ENCODE measurements at places on chromosomes 11 and 22.
A peak's percentile ranks its signal among the peaks of the same experiment; 100 is the strongest.

- DNase-seq = no peak
Measured at GRCh38 chr11:71452199-71453036, 585 bp upstream of the NADSYN1 start.

- peak; percentile 93 for DNase-seq
Measured at GRCh38 chr11:74018331-74019005, 9.6 kb upstream of the UCP3 start.

- no peak for DNase-seq
Measured at GRCh38 chr11:62108017-62108750, 15.6 kb upstream of the INCENP start.

GRCh38 chr11:19493446-19494213 lies 219.0 kb upstream of the NAV2 start:
- no peak for DNase-seq

- DNase-seq = no peak
Measured at GRCh38 chr11:2091786-2092463, 47.3 kb downstream of the IGF2 start.

DNA sequence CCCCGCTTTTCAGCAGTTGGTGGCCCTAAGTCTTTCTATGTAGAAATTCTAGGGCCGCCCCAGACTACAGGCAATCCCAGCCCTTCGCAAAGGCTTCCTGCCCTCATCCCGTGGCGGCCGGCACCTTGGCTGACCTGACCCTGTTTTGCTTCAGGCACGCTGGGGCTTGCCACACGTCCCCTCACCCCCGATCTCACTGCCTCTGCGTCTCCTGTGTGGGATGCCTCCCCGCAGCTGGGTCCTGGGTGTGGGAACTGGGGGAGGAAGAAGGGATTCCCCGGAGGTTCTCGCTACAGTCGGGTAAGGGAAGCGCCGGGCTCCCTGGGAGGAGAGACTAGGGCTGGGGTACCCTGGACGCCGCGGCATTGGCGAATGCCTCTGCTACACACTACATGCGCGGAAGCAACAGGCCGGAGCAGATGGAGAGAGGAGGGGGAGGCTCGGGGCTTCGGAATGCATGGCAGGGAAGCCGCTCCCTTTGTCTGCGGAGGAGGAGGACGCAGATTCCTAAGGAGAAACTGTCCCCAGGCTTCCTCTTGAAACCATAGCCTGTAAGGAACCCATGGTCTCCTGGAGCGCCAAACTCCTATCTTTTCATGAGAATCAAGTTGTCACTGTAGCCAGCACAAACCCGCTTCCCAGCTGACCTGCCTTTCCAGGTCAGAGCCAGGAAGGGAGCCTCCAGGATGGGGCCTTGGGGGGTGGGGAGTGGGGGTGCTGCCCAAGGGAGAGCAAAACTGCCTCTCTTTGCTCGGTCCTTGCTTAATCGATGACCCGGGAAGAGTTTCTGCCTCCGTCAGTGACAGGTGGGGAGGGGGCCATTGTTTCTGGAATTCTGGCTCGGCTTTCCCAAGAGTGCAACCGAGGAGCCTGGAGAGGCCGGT lies 1.4 kb downstream of the DTX4 start:
- peak; percentile 54 for DNase-seq

GRCh38 chr22:19749876-19750275 lies 10.7 kb upstream of the TBX1 start:
- no peak for DNase-seq

- no peak for DNase-seq
Measured at GRCh38 chr22:40026641-40027040, 31.9 kb downstream of the FAM83F start.

DNA sequence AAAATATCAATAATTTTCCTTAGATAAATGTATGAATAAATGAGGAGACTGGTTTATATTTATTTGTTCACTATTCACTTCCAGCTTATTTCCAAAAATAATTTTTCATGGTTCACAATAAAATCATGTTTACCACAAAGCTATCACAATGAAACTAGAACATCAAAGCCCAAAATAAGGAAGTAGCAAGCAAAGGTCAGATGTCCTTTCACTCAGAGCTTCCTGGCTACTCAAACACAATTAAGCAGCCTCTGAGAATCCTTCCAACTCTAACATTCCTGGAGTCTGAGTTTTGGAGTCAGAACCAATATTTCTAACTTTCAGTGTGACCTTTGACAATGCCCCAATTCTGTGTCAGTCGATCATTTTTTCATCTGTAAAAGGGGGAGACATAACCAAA lies 527.0 kb downstream of the SOX6 start:
- no peak for DNase-seq

DNA sequence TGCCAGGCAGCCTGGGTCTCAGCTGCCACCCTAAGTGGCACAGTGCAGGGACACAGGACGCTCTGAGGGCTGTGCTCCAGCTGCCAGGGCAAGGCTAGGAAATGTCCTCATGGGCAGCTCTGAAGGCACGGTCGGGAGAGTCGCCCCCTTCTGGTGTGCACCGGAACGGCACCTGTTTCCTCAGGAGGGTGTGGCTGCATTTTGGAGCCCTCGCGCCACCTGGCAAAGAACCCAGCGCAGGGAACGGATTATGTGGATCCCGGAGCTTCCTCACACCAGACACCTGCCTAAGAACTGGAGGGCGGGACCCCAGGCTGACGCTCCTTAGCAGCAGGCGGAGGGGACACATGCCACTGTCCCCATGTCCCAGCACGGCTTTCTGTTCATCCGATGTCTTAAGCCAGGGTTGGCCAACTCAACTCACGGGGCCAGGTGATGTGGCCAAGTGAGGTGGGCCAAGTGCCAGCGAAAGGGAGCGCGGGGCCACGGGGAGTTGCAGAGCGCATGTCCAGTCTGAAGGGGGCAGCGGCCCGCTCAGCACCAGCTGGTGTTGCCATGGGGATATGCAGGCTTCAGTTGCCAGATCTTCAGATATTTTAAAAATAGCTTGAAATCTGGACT lies 5.1 kb upstream of the SLC22A8 start:
- DNase-seq = no peak

DNA sequence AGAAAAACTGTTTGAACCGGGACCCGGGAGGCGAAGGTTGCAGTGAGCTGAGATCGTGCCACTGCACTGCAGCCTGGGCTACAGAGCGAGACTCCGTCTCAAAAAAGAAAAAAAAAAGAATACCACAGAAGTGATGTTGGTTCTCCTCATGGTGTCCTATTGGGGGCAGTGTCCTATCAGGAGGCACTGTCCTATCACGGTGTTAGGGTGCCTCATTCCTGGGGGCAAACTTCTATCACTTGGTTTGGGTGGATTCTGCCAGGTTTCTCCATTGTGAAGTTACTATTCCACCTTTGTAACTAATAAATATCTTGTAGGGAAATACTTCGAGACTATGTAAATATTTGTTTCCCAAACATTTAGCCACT lies 19.6 kb downstream of the PRR14L start:
- DNase-seq = no peak

DNA sequence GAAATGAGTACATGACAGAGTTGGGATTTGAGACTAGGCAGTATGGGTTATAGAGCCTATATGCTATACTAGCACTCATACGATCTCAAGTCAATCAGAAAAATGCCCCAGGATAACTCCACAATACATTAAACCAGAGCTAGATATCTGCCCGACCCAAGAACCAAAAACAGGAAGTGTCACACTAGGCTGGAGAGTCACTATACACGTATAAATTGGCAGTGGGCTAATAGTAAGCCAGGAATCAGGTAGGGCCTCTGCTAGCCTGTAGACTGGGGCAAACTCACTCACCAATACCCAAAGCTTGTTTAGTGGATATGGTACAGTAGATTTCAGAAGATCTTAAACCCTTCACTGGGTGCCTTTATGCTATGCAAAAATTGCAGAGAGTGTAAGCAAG lies 16.2 kb upstream of the EIF4G2 start:
- no peak for DNase-seq

DNA sequence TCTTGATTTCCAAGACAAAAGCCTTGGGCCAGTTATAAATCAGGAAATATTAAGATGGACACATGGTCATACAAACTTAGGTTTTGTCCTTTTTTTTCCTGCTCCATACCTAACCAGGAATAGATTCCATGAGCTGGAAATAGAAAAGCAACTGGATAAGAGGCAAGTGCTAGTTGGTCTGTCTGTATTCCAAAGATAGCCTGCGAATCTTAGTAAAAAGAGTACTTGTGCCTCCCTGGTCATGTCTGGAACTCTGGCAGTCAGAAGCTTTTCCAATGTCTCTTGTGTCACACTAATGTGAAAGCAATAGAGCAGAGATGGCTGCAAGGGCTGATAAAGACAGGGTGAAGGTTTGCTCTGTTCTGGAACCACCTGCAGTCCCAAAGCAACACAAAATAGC lies 590.2 kb upstream of the ANO5 start:
- DNase-seq = no peak

DNA sequence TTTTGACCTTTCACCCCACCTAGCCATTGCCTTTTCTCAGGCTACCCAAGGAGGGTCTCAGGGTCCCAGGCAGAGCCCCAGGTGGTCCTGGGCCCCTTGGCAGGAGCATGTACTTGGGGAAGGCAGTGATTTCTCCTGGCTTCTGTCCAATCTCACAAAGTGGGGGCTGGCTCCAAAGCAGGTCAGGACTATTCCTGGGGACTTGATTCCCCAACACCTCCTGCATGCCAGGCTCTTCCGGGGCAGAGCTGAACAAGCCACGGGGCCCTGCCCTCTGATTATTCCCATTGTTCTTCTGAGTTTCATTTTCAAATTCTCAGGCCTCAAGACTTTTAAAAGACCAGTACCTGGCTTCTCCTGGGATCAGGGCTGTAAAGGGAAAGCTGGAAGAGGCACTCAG lies 1.5 kb upstream of the TCF20 start:
- no peak for DNase-seq

- DNase-seq = no peak
Measured at GRCh38 chr11:73969991-73970800, 12.4 kb downstream of the UCP2 start.

- no peak for DNase-seq
Measured at GRCh38 chr11:36008584-36008983, 64.7 kb downstream of the LDLRAD3 start.

GRCh38 chr22:50173983-50174355 lies 3.4 kb downstream of the PANX2 start:
- DNase-seq = no peak

DNA sequence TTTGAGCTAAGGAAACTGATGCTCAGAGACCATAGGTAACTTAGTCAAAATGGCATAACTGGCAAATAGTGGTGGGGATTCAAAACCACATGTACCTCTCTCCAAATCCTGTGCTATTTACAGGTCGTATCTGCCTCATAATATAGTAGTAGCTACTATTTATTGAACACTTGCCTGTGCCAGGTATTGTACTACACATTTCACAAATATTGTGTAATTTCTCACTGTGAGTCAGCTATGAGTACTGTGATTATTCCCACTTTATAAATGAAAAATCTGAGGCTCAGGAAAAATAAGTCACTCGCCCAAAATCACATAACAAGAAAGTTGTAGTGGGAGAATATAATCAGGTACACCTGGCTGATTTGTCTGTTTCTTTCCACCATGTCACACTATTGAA lies 199.8 kb upstream of the FAT3 start:
- DNase-seq = no peak

DNA sequence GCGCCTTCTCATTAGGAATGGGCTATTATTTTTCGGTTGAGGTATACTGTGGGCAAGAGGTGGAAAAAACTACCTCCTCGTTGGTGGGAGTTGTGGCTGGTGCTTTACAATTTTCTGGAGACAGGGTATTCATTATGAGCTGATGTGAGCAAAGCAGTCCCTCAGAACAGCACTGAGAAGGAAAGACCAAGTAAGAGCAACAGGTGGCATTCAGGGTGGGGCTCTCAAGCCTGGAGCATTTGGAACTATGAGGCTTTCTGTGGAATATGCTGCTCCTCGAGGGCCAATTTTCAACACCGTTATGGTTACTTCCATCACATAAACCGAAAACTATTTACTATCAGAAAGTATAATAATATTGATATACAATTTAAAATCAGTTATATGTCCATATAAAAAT lies 3.7 kb downstream of the SNX19 start:
- DNase-seq = no peak

DNA sequence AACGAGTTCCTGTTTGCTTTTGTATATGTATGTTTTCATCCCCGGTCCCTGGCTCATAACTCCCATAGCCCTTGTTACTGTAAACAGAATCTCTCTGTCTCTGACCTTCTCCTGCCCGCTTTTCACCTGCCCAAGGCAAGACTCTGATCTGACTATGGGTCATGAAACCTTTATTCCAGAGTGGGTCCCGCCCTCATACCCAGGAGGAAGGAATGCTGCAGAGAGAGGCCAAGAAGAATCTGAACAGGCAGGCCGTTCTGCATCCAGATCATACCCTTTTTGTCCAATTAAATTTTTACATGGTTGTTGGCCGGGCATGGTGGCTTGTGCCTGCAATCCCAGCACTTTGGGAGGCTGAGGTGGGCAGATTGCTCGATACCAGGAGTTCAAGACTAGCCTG lies 39.6 kb downstream of the GRIK4 start:
- DNase-seq = no peak

DNA sequence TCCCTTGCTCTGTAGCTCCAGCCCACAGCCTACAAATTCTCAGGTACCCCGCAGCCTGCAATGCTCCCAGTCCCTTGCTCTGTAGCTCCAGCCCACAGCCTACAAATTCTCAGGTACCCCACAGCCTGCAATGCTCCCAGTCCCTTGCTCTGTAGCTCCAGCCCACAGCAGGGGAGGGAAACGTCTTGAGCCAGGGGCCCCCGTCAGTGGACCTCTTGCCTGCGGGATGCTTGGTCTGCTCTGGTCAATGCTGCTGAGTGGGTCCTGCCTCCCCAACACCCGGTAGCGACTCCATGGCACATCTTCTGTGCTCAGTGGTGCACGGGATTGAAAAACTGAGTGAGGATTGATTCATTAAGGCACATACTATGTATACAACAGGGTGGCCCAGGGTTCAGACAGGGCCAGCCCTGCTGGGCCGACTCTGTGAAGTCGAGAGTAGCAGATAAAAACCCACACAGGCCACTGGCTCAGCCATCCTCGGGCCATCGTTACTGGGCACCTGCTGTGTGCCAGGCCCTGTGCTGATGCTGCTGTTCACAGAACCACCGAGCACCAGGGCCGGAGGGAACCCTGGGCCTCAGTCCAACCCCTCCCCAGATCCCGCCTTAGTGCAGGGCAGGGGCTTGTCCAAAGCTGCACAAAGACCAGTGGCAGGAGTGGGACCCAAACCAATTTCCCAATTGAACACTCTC lies 69.7 kb downstream of the MYO7A start:
- DNase-seq = no peak

DNA sequence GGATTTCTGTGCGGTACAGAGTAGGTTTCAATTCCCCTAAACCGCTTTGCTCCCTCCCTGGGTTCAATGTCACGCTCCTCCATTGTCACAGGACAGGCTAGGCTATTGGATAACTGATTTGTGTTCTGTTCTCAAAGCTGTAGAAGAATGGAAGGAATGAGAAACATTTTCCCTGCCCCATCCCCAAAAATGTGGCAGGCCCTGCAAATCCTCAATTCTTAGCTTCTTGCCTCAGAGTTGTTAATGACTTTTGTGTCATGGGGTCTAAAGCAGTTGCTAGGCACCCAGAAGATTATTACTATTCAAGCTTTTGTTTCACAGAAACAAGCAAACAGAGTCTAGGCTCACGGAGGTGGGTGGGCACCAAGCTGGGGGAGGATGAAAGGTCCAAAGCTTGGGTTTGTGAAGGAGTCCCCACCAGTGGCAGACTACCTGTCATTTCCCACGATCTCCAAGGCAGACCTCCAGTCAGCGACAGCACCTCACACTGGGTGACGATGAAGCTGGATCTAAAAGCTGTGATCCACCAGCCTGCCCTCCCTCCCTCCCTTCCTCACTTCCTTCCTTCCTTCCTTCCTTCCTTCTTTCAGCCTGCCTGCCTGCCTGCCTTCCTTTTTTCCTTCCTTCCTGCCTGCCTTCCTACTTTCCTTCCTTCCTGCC lies 1080.2 kb downstream of the OPCML start:
- DNase-seq = no peak

GRCh38 chr11:46180736-46181135 lies 59.5 kb upstream of the PHF21A start:
- no peak for DNase-seq

- no peak for DNase-seq
Measured at GRCh38 chr22:50399751-50400331, 56.7 kb downstream of the PPP6R2 start.

Data from left ventricle myocardium superior (tissue), 1 donor.